ENCODE measurements at places on chromosomes 11 and 22.

GRCh38 chr11:1167751-1168231 is 10.0 kb downstream of the MUC5AC start:
- no peak for DNase-seq

- no peak for DNase-seq
Measured at GRCh38 chr11:17766590-17766989, 32.0 kb downstream of the KCNC1 start.

- peak; percentile 20 for DNase-seq
Measured at GRCh38 chr11:124070915-124071622, 29.9 kb upstream of the OR10G7 start.

GRCh38 chr11:123509737-123510578 is 79.9 kb downstream of the GRAMD1B start:
- no peak for DNase-seq

DNA sequence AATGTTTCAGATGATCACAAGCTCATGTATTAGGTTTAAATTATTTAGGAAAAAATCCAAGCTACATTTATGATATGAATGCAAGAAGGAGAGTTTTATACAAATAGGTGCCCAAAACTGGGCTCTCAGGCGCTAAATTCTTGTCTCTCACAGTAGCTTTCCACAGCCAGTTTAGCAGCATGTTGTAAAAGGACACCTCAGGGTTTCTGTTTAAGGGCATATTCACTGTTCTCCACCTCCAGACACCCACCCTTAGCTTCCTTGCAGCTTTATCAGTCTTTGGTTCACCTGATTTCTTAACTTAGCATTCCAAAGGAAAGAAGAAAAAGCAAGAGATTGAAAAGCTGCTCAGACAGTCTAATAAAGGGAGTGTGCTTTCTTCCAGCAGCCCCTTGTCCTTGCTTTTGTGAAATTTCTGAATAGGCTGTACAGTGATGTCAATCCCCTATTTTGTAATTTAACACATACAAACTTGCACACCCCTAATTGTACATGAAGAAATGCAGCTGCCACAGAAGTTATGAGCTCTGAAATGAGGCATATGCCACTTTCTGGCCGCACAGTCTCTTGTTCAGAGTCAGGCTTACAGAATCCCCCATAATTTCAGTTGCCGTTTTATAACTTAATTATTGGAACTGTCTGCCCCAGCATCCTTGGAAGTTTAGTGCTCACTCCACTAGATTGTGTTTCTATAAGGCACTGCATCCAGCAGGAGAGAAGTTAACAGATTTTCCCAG is 262.1 kb downstream of the DDX10 start:
- no peak for DNase-seq

- no peak for DNase-seq
Measured at GRCh38 chr11:12800871-12801270, 126.7 kb downstream of the TEAD1 start.
